ENCODE measurements at places on chromosomes 1 and 21.

- DNase-seq = no peak
Measured at GRCh38 chr1:216778737-216779136, 55.5 kb upstream of the ESRRG start.

- DNase-seq = no peak
Measured at GRCh38 chr1:235434001-235434400, 66.8 kb downstream of the TBCE start.

DNA sequence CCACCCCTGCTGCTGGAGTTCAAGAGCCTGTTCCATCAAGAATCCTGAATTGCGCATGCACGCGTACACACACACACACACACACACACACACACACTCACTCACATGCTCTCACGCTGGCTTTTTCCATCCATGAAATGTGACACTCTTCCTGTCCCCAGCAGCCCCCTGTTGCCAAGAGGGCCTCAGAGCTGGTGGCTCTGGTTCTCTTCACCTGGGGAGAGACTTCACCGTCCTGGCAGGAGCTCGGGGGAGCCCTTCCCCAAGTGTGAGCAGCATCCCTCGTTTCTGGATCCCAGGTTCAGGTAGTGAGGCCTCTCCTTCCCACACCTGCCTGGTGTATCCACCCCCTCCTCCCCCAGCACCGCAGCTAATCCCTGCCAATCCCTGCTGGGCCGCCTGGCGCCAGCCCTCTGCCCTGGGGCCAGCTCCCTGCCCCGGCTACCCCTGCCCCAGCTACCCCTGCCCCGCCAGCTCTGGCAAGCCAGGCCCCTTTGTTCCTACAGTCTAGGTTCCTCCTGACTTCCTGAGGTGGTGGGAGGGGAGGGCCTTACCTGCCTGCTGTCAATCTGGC is 9.9 kb downstream of the PLOD1 start:
- no peak for DNase-seq

DNA sequence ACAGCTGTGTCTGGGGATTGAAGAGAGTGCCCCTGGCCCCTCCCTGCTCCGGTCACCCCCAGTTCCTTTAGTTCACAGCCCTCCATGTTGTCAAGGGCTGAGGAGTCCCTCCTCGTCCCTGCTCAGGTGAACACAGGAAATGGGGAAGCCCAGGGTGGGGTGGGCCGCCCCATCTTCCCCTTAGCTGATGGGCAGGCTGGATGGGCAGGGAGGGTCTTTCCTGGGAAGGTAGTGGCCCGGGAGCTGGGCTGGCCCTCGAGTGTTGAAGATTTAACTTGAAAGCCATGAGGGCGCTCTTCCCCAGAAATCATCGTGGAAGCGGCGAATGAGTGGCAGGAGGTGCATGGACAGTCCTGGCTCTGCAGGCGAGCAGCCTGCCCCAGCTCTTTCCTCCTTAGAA is 18.3 kb upstream of the NPHP4 start:
- DNase-seq = no peak

DNA sequence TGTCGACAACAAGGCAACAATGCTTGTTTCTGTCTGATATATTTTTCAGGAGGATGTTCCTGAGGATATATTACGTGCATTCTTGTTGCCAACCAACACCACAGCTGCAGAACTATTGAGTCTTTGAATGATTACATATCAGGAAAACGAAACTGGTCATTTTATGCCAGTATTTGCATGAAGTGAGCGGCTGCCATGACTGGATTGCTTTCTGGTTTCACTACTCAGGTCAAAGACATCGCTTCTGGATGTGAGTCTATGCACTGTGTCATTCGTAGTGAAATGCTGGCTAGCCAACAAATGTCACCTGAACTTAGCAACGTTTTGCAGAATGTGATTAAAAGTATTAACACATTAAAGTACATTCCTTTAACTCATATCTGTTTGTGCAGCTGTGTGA is 35.8 kb upstream of the OLFM3 start:
- DNase-seq = no peak

DNA sequence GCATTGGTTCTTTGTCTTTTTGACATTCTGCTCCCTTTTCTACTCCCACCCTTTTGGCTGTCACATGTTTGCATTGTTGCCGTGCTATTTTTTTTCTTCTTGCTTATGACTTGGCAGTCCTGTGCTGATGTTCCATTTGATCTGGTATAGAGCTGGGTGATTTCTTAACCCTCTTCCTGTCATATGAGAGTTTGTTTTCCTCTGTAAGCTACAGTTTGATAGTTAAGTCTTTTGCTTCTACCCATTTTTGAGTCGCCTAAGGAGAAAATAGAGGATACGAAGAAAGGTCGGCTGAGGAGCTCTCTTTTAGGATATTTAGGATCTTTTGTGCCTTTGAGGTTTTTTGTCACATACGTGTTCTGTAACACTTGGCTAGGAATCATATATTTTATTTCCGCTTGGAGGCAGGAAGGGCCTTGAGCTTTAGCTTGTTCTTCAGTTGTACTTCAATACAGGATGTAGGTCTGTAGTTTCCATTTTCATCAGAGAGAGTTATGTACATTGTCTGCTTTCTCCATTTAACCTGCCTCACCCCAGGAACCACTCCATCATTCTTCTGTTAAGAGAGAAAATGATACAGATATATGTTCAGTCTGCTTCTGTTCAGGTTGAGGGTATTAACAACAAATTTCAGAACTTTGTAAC is 150.7 kb downstream of the BACH1 start:
- no peak for DNase-seq

DNA sequence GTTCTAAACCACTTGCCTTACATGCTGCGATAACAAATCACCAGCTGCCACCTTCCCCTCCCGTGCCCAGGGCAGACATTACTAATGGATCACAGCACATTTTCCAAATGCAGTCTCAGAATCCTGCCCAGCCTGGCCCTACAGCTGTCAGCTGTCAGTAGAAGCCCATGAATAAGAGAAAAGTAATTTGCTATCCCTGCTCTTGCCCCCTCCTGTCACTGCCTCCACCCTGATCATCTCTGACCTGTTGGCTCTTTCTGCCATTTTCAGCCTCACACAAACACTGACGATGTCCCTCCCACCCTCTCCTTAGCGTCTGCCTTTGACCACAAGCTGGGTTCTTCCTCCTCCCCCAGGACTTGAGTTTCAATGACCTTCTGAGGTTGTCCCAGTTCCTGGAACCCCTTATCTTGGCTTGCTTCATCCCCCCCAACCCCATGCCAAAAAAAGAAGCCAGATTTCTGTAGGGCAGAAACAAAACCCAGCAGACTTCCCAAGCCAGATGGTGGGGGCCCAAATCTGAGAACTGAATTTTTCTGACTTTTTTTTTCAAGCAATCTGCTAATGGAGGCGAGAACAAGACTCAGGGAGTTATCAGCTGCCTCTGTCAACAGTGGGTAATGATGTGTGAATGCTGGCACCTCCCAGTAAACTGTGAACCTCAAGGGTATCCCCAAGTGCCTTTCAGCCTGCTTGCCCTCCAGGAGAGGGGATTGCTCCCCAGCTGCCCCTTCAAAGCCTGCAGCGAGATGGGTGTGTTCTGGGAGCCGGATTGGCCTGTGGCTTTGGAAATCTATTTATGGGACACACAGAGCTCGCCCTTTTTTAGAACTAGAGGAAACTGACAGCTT is 216.5 kb upstream of the VAMP3 start:
- DNase-seq = no peak

- no peak for DNase-seq
Measured at GRCh38 chr1:208044589-208045462, 133.9 kb upstream of the CD34 start.

- DNase-seq = no peak
Measured at GRCh38 chr1:28950006-28950405, 35.6 kb downstream of the EPB41 start.

DNA sequence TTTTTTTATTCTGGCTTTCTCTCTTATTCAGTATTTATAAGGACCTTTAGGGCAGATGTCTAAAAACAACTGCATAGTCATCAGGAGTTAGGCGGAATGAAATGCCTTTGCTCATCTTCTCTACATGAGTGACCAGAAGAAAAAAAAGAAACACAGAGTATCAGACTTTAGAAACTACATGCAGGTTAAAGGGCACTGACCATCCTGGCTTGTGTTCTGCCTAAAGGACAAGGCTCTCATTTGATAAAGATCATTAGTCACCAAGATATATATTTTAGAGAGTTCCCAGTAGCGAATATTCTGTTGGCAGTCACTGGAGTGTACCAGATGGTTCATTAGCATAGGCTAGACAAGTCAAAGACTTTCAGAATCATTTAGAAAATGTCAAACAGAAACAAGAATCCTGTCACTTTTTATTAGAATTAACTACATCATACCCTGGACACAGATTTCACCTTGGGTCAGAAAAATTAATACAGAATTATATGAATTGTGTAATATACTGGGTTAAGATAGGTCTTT is 145.6 kb downstream of the NR5A2 start:
- no peak for DNase-seq

DNA sequence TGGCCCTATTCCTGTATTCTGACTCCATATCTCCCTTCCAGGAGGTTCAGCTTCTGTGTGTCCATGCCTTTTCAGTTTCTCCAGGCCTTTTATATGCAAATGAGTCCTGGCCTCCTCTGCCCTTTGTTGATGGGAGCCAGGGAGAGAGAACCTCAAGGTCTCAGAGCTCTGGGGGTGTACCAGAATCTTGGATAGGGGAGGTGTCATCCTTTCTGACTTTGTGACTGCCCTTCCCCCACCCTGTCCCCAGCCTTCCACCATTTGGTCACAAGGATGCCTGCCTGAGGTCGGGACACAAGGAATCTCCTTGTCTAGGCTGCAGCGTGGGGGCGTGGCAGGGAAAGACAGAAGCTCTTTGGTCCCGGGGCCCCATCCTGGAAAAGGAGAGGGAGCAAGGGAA is 18.6 kb downstream of the LURAP1 start:
- no peak for DNase-seq

GRCh38 chr1:209190591-209191261 is 392.8 kb upstream of the CAMK1G start:
- peak; percentile 35 for DNase-seq

DNA sequence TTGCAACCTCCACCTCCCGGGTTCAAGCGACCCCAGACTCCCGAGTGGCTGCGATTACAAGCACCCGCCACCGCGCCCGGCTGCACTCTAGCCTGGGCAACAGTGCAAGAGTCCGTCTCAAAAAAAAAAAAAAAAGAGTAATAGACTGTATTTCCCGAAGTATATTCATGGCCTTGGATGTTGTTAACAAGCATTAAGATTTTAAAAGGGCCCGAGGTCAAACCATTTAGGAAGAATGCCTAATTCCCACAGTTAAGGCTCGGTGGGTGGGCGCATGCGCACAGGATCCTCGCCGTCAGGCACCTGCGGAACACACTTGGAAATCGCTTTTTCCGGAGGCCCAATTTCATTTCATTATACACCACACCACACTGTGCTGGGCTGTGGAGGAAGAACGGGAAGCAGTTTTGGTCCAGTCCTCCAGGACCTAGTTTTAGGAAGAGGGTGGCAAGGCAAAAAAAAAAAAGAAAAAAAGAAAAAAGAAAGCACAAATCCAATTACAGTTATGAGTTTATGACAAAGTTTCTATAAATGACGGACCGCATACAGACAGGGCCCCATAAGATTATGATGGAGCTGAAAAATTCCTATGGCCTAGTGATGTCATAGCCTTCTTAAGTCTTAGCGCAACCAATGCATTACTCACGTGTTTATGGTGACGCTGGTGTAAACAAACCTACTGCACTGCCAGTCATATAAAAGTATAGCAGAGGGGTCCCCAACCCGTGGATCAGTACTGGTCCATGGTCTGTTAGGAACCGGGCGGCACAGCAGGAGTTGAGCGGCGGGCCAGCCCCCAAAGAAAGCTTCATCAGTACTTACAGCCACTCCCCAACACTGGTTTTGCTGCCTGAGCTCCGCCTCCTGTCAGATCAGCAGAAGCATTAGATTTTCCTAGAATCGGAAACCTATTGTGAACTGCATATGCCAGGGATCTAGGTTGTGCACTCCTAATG is 38.2 kb downstream of the H3-3A start:
- no peak for DNase-seq
